SHP77 treated with DMSO at 0.1 percent for 48 hours (cell line): ENCODE measurements at places on chromosomes 13 and 19.

GRCh38 chr19:10450853-10451609 lies 30.7 kb downstream of the PDE4A start:
- DNase-seq = no peak

- DNase-seq = no peak
Measured at GRCh38 chr19:3603121-3603811, 3.4 kb downstream of the TBXA2R start.

DNA sequence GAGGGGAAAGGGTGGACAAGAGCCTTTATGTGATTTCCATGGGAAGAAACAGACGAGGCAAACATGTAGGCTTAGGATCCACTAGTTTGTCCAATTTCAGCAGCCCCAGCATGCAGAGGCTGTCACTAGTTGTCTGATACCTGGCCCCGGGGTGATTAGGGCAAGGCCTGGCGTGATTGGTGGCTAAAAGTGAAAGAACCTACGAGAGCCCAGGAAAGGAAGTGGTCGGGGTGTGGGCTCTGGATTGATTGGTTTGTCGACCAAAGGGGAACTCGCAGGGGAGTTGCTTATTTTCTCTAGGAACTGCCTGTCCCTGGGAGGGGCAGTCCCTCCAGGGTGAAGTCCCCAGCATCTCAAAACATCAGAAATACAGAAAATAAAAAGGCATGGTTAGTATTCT lies 64.2 kb upstream of the UQCRFS1 start:
- no peak for DNase-seq

DNA sequence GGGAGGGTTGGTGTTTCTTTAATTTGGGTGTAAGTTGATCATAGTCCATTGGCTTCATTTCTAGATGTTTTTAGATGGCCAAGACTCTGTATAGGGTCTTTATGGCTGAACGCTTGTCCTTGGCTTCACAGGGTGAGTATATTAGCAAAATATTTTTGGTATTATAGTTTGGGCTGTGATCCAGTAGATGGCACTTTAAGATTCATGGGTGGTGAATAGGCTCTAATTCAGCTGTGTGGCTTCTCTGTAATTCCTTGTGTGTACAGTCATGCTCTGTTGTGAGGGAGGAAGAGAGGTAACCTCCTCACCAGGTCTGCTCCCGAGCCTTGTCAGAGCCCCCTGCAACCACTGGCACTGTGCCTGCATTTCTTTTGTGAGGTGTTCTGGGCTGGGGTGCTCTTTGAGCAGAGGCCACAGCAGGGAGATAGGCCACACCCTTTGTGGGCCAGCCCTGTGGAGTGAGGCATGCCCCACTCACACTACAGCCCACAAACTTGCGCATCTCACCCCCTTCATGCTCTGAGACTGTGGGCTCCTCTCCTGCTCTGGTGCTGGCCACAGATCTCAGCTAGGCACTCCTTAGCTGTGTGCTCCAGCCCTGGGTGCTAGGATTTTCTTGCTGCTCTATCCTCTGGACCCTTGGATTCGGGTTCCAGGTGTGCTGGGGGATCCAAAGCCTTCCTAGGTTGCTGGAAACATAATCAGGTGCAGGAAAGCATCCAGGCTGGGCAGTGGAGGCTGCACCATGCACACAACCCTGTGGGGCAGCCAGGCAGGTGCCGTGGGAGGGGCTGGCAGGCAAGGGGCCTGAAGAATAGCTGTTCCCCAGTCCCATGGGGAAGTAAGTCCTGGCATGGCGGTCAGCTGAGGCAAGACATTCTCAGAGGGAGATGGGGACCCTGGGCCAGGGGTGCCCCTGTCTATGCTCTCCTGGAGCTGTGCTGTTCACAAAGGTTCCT lies 193.9 kb downstream of the GPC5 start:
- DNase-seq = no peak

GRCh38 chr19:15721268-15721667 lies 6.6 kb upstream of the OR10H2 start:
- no peak for DNase-seq

DNA sequence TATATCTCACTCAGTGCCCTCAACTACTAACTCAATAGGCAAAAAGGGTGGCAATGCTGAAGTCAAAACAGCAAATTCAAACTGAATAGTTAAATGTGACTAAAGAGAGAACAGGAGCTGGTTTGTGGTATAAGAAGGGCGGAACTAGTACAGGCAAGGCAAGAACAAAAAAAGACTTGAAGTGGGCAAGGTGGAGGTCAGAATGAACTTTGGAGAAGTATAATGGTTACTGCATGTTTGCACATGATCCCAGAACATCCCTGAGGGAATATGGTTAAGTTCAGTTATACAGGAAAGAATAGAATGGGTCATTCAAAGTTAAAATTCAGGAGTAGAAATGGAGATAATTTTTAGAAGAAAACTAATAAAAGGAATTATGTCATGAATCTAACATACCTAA lies 85.5 kb downstream of the DIAPH3 start:
- DNase-seq = no peak

DNA sequence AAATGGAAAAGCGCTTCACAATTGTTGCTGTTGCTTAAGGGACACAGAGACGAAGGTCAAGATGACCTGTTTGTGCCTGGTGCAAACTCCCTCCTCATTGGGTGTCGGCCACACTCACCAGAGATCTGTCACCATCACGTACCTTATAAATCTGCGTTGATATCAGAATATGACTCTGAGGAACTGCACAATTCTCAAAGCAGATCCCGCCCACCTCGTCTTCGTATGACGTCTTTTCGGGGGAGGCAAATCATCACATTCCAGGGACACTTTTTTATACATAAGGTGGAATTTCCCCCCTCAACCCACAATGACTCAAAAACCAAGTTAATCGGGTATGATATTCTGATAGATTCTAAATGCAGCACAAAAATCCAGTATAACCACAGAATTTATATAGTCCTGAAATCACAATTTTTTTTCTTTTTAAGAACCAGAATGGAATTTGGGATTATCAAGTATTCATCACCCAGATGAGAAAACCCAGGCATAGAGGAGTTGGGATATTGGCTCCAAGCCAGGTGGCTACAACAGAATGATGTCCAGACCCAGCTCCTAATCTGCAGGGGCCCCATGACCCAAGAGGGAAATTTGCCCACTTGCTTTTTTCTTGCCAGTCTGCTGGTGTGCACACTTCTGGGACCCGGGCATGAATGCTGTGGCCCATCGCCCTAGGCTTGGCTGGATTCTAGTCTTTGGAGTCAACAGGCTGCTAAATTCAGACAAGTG lies 50.6 kb upstream of the MTIF3 start:
- DNase-seq = no peak

GRCh38 chr13:106274551-106275203 lies 260.8 kb downstream of the EFNB2 start:
- DNase-seq = no peak
